ENCODE measurements at places on chromosomes 3 and 15.

- DNase-seq, result no peak
Measured at GRCh38 chr15:32861174-32861573, 143.4 kb downstream of the GREM1 start.

- no peak for DNase-seq
Measured at GRCh38 chr3:97967966-97968365, 4.3 kb downstream of the RIOX2 start.

- no peak for DNase-seq
Measured at GRCh38 chr3:43874290-43874689, 183.6 kb downstream of the ABHD5 start.

- no peak for DNase-seq
Measured at GRCh38 chr3:41330465-41330864, 131.2 kb downstream of the CTNNB1 start.

DNA sequence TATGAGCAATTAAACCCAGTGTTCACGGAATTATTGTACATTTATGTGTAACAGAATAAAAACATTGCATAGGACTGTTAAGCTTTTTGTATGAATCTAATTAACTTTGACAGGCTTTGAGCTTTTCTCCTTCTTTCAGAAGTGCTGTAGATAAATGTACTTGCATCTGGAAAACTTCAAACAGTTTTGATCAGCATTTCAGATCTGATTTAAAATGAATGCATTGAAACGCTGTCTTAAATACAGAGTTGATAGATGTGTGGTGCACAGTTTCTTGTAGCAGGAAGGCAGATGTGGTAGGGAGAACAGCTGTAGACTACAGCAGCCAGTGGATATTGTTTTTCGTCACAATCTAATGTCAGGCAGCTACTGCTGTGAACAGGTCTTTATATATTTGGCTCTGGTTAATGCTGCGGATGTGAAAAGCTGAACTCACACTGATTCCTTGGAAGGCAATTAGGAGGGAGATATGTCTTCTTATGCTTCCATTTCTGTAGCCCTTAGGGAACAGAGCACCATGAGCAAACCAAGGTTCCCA lies 193.8 kb upstream of the GOLIM4 start:
- no peak for DNase-seq

- no peak for DNase-seq
Measured at GRCh38 chr3:34065901-34066300, 267.5 kb downstream of the PDCD6IP start.

GRCh38 chr3:175941352-175941751 lies 1082.2 kb downstream of the NAALADL2 start:
- peak; percentile 57 for DNase-seq

- DNase-seq, result no peak
Measured at GRCh38 chr15:63079947-63080626, 37.5 kb downstream of the TPM1 start.

- DNase-seq, result peak; percentile 57
Measured at GRCh38 chr3:197736010-197736490, 654 bp downstream of the RUBCN start.

- DNase-seq, result no peak
Measured at GRCh38 chr3:178352326-178353005, 183.8 kb upstream of the KCNMB2 start.

- no peak for DNase-seq
Measured at GRCh38 chr3:138351916-138352550, 3.7 kb downstream of the MRAS start.

- no peak for DNase-seq
Measured at GRCh38 chr3:71120012-71120411, 463.5 kb downstream of the FOXP1 start.

DNA sequence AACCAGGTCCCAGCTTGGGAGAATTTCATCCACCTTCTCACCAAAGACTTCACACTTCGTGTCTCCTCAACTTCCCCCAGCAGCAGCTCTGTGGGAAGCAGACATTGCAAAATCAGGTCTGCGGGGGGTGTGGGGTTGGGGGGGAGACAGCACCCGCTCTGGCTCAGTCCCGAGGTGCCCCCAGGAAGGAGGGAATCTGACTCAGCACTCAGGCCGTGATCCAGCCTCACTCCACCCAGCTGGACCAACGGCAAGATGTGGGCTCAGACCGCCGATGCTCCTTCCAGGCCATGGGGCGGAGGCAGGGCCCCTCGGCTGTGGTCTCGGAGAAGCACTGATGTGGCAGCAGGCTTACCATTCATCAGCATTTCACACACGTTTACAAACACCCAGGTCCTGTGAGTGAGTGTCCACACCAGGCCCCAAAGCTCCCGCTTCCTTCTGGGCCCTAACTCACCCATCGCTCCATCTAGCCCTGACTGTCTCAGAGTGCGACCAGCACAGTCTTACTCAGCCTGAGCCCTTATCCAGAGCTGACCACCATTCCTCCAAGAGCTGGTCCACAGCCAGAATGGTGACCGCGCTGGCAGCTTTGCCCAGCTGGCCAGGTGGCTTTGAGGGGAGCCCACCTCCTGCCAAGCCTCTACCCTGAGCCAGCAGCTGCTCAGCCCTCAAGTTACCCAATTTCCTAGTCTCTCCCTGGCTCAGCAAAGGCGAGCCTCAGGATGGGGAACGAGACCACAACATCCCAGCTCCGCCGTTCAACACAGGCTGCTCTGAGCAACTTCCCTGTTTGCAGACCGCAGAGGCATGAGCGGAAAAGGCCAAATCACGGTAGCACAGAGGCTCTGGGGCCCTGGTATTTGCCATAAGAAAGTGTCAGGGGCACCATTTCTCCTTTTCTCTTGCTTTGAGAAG lies 3.3 kb downstream of the STAB1 start:
- DNase-seq, result no peak

DNA sequence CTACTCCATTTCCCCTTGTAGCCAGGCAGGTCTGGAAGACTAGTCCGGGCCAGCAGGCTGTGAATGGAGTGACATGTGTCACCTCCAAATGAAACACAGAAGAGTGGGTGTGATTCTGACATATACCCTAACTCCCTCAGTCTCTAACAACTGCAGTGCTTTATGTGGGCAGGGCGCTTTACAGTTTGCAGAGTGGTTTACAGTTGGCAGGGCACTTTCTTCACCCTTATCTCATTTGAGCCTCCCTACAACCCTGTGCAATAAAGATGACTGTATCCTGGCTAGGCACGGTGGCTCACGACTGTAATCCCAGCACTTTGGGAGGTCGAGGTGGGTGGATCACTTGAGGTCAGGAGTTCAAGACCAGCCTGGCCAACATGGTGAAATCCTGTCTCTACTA lies 176.3 kb downstream of the RAB11A start:
- no peak for DNase-seq

GRCh38 chr3:196268284-196269163 lies 19.0 kb downstream of the PCYT1A start:
- no peak for DNase-seq

DNA sequence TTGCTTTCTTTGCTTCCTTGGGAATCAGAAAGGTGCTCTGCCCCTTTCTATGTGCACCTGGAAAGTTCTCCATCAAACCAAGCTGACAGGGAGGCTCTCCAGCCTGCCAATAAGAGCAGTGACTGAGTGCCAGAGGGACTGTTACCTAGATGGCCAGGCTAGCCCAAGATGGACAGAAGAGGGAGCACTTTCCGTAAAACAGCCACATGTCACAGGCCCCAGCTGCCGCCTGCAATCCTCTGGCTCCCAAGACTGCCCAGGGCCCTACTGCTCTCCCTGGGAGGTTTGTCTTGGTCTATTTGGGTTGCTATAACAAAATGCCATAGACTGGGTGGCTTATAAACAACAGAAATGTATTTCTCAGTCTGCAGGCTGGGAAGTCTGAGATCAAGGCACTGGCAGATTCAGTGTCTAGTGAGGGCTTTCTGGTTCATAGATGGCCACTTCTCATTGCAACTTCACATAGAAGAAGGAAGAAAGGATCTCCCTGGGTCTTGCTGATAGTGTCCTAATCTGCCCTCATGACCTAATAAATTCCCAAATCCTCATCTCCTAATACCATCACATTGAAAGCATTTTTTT lies 72.3 kb downstream of the TAMM41 start:
- peak; percentile 70 for DNase-seq

DNA sequence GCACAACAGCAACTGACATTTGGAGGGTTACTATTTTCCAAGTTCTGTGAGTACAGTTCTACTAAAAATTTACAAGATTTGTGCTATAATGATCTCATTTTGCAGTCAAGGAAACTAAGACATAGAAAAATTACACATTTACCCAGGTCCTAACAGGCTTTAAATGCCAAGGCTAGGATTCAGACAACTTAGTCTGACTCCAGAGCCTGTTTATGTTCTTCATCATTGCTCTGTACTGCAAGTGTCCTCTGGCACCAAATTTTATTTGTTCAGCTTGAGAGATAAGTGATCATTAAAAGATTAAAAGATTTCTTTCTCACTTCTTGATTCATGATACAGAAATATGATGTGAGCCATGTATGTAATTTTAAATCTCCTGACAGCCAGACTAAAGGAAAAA lies 290.8 kb downstream of the UBE2E2 start:
- DNase-seq, result no peak

DNA sequence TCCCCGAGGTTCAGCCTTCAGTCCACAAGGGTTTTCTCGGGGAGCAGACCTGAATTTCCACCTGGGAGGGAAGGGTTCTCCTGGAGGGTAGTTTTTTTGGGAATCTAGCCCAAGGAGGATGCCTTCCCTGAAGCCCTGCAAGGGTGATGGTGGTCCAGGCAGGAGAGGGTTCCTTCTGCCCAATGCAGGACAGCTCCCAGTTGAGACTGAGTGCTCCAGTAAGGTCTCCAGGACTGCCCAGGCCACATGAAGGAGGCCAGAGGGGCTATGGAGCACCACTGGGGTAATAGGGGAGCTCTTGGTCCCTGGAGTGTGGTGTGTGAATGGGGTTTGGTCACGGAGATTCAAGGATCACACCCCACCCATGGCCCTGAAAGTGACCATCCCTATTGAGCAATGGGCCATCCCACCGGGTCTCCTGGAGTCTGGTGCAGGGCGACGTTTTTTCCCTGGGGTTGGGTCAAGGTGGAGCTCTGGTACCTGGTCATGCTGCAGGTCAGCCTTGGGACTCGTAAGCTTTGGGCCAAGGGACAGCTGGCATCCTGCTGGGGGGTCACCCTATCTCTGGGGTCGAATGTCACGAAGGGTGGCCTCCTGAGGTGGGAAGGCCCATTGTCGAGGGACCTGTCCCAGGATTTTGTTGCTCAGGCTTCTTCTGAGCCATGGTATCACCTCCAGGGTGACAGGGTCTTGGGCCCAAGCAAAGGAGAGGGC lies 196.5 kb downstream of the UBE3A start:
- DNase-seq, result no peak

- no peak for DNase-seq
Measured at GRCh38 chr15:69089258-69089657, 71.2 kb upstream of the GLCE start.

- no peak for DNase-seq
Measured at GRCh38 chr3:98680723-98681122, 82.4 kb upstream of the ST3GAL6 start.

GRCh38 chr3:149382101-149382467 lies 4.6 kb upstream of the TM4SF1 start:
- no peak for DNase-seq

- DNase-seq, result peak; percentile 30
Measured at GRCh38 chr3:71132995-71133730, 450.4 kb downstream of the FOXP1 start.

GRCh38 chr15:91073768-91074167 lies 26.3 kb upstream of the SV2B start:
- no peak for DNase-seq

GRCh38 chr15:95148183-95148582 lies 916.8 kb downstream of the MCTP2 start:
- DNase-seq, result no peak

- peak; percentile 17 for DNase-seq
Measured at GRCh38 chr15:70195587-70196305, 98.0 kb upstream of the TLE3 start.

GRCh38 chr3:147267434-147267833 lies 138.9 kb downstream of the ZIC4 start:
- DNase-seq, result no peak

DNA sequence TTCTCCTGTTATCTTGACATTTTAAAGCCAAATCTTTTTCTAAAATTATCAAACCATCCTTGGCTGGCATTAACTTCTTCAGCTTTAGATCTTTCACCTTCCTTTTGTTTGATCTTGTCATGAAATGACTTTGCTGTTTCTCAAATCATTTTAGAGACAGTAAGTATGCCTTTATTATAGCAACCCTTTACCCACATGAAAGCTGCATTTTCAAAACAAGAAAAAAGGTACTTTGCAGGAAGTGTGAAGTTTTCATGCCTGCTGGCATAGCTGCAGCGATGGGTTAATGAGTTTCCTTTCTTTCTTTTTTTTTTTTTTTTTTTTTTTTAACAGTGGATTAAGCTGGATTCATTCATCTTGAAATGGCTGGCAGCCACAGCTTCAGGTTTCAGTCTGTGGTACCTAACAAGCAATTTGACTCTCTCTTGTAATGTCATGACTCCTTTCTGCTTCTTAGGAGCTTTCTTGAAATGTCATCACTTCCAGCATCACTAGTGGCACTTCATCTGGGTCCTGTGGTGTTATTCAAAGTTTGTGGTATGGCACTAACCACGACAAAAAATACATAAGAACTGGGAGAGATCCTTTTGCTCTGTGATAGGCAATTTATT lies 18.8 kb downstream of the SLC25A26 start:
- DNase-seq, result no peak

DNA sequence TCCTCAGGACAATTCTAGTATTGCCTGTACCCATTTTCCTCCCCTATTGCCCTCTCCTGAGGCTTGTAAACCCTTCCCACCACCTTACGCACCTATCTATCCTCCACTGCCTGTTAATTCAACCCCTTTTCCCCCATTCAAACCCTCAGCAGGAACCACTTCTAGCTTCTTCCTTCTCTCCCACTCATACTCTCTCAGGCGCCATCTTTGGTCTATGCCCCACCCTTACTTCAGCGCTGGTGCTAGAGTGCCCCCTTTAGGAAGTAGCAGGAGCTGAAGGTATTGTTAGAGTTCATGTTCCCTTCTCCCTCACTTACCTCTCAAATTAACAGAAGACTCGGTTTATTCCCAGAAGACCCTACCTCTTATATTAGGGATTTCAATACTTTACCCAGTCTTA lies 121.8 kb upstream of the NLGN1 start:
- DNase-seq, result no peak

GRCh38 chr3:106206613-106207012 lies 337.8 kb upstream of the CBLB start:
- DNase-seq, result no peak

- no peak for DNase-seq
Measured at GRCh38 chr3:110589341-110589740, 482.3 kb upstream of the NECTIN3 start.

- DNase-seq, result no peak
Measured at GRCh38 chr15:90903733-90904536, 833 bp downstream of the MAN2A2 start.

GRCh38 chr3:4474683-4475490 lies 7.8 kb upstream of the SUMF1 start:
- DNase-seq, result no peak

All from NCI-H524 (cell line).